Mesenchymal stem cell (in vitro differentiated cells and primary cell): ENCODE measurements at places on chromosomes 16 and 17.

DNA sequence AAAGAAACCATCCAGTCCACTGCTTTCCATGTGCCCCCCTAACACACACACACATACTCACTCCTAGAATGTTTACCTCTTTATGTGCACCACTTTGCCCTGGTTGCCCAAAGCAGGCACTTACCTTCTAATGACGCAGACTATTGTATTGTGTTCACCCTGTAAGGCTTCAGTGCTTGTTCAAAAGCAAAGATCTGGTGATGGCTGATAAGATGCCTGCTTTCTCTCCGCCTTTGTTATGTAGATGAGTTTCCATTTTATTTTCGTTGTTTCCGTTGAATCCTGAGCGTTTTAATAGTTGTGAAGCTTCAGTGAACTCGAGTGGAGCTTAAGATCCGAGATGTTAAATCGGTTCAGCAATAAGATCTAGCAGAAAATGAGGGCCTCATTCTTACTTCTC lies 452.7 kb downstream of the TMEM114 start:
- DNase-seq: no peak

- DNase-seq: no peak
Measured at GRCh38 chr17:80471922-80472321, 4.5 kb downstream of the NPTX1 start.

DNA sequence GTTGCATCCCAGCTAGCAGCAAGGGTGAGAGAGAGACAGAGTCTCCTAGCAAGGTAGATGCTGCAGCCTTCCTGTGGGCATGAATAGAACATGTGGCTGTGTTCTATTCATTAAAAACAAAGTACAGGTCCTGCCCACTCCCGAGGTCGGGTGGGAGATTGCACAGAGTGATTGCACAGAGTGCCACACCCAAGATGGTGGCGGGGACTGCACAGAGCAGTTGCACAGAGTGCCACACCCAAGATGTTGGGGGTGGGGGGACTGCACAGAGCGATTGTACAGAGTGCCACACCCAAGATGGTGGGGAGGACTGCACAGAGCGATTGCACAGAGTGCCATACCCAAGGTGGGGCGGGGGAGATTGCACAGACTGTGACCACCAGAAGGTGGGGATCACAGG lies 410.8 kb upstream of the EEF2KMT start:
- DNase-seq: no peak

- DNase-seq: no peak
Measured at GRCh38 chr16:64749346-64749745, 372.5 kb downstream of the CDH11 start.

DNA sequence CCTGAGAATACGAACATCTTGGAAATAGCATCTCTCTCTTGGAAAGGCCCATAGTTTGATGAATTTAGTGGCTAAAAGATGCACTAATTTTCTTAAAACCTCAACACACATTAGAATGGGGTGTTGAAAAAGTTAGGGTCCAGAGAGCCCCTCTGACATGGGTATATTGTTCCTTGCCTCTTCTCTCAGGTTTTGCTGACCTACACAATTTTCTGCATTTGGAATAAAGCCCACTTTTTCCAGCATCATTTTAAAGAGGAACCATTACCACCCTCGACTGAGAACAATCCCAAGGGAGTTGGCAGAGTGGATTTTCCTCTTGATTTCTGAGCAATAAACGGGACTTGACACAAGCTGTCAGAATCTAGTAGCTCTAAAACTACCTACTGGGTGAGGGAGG lies 156.1 kb downstream of the PMP22 start:
- DNase-seq: no peak

- no peak for DNase-seq
Measured at GRCh38 chr17:30352240-30352814, 18.5 kb upstream of the TMIGD1 start.

DNA sequence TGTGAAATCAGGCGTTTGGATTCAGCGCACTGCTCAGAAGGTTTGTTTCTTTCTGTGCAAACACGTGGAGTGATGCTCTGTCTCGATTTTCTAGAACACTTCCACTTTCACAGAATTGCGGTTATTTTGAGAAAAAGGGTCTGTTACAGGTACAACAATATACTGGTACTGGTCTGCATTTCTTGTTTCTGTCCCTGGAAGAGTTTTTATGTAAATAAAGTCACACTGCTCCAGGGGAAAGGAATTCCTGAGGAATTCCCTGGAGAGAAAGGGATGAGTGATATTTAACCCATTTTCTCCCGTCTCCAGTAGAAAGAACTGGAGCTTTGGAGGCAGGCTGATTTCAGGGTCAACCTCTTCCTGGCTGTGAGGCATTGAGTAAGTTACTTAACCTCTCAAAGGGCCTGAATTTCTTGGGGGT lies 16.2 kb upstream of the RMI2 start:
- peak; percentile 74 for DNase-seq
